AML-193 (cell line): ENCODE measurements at places on chromosomes 3 and 15.

DNA sequence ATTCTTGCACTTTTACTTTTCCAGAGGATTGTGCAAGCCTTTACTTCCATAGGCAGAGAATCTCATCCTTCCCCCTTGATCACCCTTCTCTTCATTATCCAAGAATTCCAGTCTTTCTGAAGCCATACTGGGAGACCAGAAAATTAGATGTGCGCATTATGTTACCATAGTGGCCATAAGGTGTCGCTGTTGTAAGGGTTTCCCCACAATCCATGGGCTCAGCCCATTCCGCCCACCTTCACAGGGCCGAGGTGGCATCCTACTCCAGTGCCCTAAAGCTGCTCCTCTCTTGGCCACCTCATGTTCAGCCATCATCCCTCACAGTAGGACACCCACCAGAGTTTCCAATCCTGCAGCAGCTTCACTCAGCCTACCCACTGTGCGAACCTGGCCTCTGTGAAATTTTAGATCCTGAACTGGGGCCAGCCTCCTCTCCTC lies 35.0 kb downstream of the CTSH start:
- peak; percentile 2 for DNase-seq

DNA sequence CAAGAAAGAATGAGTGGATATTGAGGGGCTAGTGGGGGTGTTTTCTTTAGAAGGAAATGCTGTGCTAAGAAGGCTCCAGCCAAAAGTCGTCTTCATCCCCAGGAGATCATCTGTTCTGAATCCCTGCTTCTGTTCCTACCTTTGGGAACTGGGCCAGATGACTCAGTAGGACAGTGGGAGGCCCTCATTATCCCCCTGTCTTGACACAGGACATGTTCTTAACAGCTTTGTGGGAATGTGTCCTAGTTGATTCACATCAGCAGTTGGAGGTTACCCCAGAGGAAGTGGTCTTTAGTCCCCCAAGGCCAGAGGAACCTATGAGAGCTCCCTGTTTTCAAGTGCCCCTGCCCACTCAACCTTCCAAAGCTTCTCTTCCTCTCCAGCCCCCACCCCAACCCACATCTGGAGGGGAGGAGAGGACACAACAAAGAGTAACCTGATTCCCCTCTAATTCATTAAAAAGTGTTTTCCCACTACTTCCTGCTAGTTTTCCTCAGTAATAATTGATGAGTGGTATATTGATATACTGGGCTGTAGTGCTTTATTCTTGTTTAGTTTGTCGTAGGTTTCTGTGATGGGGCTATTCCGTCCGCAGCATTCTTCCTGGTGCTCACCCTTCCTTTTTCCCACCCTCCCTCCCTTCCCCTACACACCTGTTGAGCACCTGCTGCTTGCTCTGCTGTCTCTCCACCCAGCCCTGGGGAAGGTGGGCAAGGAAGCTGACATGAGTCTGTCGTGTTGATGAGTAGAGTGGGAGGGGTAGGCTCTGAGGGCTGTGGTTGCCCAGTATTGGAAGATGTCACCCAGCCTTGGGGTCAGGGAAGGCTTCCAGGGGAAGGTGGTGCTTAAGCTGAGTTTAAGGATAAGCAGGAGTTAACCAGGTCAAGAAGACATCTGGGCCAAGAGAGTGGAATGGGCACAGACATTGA lies 9.3 kb downstream of the PXYLP1 start:
- DNase-seq: no peak

- no peak for DNase-seq
These were observed 305.2 kb upstream of the SEMA6D start for GRCh38 chr15:47412136-47412535.

DNA sequence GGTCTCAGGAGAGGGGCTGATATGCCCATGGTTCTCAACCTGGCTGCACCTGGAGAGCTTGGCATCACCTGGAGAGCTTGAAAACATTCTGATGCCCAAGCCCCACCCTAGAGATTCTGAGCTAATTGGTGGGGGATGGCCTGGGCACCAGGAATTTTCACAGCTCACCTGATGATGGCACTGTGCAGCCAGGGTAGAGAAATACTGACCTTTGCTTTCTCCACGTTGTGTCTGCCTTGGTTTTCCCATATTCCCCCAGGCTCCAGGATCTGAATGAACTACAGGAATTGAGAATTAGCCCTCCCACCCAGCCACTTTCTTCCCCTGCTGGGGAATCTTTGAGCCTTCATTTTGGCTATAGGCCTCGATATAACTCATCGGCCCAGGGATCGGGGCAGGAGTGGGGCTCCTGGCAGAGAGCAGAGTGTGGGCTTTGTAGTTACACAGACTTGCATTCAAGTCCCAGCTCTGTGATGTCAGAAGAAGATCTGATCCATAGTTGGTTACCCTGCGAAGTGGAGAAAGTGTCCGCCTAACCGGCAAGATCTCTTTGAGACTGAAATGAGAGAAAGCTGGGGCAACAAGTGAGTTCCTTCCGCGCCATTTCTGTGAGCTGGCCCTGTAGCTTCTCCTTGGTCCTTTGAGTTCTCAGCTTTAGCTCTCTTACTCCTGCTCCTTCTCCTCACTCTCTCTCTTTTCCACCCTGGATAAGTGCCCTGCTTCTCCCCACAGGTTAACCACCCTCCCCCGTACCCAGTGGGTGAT lies 33.1 kb upstream of the UBE2Q2 start:
- DNase-seq: peak; percentile 33

- no peak for DNase-seq
These were observed 67.6 kb downstream of the TP63 start for GRCh38 chr3:189698811-189699210.

- no peak for DNase-seq
These were observed 26.8 kb downstream of the ARIH2 start for GRCh38 chr3:48945432-48945831.

DNA sequence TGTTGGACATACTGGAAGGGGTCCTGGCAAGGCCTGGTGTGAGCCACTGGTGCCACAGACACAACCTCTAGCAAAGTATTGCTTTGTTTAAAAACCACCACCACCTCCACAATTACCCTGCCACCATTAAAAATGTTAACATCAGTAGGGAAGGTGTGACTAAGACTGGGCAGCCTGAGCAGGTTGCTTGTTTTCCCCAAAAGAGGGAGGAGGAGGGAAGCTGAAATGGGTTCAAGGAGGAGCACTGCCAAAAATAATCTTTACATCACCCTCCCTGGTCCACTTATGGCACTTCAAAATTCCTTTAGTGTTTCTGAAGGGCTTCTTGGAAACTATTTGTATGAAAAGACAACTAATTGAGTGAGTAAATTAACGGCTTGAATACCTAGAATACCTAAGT lies 99.8 kb upstream of the FGF7 start:
- no peak for DNase-seq

DNA sequence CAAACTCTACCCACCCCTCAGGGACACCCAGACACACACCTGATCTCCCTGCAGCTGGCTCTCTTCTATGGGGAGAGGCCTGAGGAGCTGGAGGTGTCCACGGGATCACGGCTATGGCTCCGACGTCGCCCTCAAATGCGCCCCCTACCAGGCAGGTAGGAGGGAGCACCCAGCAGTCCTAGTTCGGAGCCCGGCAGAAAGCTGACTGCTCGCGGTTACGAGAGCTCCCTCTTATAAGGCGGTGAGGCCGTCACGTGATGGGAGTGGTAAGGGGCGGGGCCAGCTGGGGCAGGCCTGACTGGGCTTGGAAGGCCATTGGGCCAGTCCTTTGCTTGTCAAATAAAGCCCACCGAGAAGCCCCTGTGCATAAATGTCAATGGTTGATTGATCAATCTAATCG lies at the start of gene PRR20G:
TSS of gene PRR20G (minus strand) at position 207 of the 400 bp plus-strand sequence. CDS start 681 bp downstream, outside the sequence.
- no peak for DNase-seq

DNA sequence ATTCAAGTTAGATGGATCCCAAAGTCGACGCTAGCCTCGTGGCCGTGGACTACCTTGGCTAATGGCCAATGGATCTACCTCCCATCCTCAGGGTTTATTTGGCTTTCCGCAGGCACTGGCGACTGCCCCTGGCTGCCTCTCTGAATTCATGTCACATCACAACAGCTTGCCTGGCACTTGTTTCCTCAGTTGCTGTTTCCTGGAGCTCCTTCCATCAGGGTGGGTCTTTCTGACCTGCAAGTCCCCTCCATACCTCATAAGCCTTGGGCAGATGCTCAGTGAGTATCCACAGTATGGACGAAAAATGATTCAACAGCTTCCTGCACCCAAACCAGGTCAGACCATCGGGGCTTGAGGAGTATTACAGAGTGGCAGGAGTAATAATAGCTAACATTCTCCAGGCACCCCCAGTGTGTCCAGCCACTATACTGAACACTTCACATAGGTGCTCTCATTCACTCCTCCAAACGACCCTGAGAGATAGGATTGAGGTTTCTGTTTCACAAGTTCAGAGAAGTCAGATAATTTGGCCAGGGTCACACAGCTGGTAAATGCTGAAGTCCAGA lies 311.5 kb downstream of the TLE3 start:
- no peak for DNase-seq

GRCh38 chr3:112047264-112047663 lies 12.7 kb downstream of the TMPRSS7 start:
- no peak for DNase-seq

GRCh38 chr15:57671636-57672035 lies 34.9 kb upstream of the POLR2M start:
- no peak for DNase-seq

GRCh38 chr3:101230618-101231017 lies 89.8 kb downstream of the IMPG2 start:
- DNase-seq: no peak

GRCh38 chr3:52444860-52445793 lies at the start of gene SEMA3G:
Gene SEMA3G (minus strand): TSS chr3:52445103. CDS start chr3:52445027, 76 bp downstream.
- peak; percentile 82 for DNase-seq

DNA sequence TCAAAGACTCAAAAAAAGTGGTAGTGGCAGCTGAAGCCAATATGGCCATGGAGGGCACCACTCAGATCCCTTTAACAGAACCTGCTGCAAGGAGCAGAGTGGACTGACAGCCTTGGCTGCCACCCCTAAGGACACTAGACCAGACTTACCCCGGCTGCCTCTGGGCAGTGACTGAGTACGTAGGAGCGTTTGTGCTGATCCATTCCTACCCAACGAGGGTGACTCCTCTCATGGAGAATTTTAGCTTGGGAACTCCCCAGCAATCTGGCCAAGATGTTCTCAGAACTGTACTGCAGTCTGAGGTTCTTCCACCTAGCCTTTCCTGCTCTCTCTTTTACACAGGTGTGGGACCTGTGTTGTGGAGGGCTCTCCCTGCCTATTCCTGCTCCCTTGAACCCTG lies 22.1 kb downstream of the CLEC3B start:
- DNase-seq: no peak

DNA sequence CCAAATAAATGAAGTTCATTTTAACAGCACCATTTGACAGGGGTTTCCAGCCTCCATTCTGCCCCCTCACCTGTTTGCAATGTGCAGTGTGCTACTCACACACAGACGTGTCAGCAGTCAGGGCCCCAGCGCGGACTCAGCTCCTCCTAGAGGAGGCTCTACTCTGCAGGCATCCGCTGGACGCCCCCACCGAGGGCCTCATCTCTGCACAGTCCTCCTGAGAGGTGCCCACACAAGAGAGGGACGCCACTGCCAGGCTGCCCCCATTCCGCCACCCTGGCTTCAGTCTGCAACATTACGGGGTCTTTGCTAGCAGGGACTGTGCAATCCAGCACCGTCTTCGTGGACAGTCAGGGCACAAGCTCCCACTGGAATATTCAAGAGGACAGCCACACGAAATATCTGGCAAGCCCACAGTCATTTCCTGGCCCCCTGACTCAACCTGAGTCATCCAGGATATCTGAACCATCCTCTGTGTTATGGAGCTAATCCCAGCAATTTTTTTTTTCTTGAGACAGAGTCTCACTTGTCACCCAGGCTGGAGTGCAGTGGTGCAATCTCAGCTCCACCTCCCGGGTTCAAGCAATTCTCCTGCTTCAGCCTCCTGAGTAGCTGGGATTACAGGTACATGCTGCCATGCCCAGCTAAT lies 255.0 kb downstream of the OCA2 start:
- DNase-seq: no peak

DNA sequence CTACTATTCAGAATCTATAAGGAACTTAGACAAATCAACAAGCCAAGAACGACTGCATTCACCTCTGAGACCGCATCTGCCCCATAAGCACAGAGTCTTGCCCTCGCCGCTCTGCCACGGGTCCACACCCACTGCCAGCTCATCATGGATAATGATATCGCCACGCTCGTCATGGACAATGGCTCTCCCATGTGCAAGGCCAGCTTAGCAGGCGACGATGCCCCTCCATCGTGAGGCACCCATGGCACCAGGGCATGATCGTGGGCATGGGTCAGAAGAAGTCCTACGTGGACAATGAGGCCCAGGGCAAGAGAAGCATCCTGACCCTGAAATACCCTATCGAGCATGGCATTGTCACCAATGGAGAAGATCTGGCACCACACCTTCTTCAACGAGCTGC lies 92.1 kb upstream of the FXR1 start:
- DNase-seq: no peak

GRCh38 chr3:51568036-51568435 lies 29.5 kb downstream of the RAD54L2 start:
- DNase-seq: peak; percentile 92

DNA sequence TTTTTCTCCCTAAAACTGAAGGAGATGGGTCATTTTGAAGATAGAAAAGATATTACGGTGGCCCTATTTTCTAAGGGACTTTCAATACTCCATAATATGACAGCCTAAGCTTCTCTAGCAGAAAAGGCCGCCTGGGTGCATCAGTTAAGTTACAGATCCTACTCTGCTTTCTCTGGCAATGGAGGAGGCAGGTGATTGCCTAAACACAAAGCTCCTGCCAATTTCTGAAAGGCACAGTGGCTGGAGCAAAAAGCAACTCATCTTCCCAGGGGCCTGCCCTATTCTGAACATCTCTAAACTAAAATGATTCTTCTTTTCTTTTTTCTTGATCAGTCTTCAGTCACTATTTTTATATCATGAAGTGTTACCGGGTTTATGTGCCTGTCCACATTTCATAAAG lies 276.7 kb downstream of the CNTN4 start:
- DNase-seq: no peak

DNA sequence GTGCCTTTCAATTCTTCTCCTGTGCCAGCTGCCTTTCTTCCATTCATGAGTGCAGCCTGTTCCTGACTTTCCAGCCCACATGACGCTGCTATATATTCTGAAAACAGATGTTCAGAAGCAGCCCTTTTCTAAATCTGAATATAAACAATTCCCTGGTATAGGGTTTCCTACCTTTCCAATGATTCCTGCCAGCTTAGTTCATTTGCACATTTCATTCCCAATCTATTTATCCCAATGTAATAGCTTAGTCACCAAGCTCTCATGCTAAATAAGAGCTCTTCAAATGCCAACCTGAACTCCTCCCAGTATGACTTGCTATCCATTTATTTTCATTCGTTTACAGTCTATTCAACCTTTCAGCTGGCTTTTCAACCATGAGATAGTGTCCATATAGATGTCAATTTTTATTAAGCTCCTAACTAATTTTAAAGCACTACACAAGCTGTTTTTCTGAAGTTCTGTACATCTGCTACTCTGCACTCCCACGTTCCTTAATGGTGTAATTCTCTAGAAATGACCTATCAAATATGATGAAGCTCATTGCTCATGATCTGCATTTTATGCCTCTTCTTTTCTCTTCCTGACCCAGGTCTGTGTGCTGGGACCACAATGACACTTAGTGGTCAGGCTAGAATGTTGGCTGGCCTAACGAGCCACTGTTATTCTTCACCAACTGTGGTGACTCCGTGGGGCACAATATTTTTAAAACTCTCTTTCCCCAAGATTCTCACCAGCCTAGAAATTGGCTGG lies 605.0 kb upstream of the TBL1XR1 start:
- no peak for DNase-seq

- no peak for DNase-seq
These were observed 106.4 kb downstream of the TUSC7 start for GRCh38 chr3:116815831-116816588.
